ENCODE measurements at places on chromosomes 2 and 18.

- DNase-seq: no peak
Observed at GRCh38 chr18:75201282-75202270, 7.4 kb downstream of the PTGR3 start.

DNA sequence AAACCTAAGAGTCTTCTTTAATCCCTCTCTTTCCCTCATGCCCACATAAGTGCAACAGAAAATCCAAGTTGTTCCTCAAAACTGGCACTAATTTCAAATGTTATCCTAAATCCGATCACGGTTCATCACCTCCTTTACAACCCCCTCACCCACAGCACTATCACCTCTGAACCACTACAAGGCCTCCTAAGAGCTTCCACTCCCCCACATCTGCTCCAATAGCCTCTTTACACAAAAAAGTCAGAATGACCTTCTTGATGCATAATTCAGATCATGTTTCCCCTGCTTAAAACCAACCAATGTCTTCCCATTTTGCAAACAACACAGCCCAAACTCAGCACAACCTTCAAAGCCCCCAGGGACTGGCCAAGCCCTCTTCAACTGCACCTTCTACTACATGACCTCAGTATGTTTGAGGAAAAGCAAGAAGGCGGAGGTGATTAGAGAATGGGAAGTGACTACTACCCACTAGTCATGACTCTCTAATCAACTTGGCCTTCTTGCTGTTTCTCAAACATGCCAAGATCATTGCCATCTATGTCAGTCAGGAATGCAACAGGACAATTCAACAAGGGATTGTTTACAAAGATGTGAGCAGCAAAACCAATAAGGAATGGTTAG, 34.6 kb upstream of the GCC2 start:
- DNase-seq: no peak

DNA sequence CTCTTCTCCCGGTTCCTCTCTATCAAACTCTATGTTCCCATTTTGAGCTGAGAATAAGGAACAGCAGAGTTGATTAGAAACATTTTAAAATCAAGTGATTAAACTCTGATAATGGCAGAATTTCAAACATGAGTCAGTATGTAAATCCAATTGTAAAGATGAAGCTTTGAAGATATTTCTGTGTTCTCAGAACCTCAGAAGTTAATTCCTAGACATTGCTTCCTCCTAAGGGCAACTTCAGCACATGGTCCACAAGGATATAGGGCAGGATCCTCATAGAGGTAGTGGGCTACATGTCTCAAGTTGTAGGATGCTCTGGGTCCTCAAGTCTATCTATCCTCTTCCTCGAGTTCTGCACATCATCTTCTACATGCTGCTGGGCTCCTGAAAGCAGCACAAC, 46.3 kb downstream of the QPCT start:
- no peak for DNase-seq

DNA sequence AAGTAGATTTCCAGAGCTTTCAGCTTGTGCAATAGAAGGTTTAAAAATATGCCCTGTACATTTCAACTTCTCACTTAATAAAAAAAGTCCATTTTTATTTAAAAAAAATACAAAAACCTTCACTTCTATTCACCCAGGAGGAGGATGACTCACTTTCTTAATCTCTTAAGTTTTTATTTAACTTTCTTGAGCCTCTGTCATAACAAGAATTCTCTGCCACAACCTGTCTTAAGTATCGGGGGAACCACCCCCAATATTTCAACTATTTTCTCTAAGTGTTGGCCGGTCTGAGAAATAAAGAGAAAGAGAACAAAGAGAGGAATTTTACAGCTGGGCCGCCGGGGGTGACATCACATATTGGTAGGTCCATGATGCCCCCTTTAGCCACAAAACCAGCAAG, 58.4 kb downstream of the LRATD1 start:
- no peak for DNase-seq

GRCh38 chr2:150325656-150326314, 161.7 kb downstream of the RND3 start:
- no peak for DNase-seq

- no peak for DNase-seq
Observed at GRCh38 chr2:100988630-100989417, 13.3 kb upstream of the RPL31 start.

GRCh38 chr2:235866373-235866772, 301.8 kb downstream of the GBX2 start:
- DNase-seq: no peak

GRCh38 chr2:53131416-53131815, 636.2 kb upstream of the CHAC2 start:
- no peak for DNase-seq

Data from NCI-H187 (cell line).